Peyer's patch (tissue), 4 donors: ENCODE measurements at places on chromosomes 13 and 19. TPM values are rescaled to one million over a fixed set of nuclear protein-coding genes. Genes with fewer than 3 reads are reported as not detected.

- DNase-seq: no peak
Measured at GRCh38 chr13:41516166-41516565, 58.8 kb downstream of the RGCC start.

DNA sequence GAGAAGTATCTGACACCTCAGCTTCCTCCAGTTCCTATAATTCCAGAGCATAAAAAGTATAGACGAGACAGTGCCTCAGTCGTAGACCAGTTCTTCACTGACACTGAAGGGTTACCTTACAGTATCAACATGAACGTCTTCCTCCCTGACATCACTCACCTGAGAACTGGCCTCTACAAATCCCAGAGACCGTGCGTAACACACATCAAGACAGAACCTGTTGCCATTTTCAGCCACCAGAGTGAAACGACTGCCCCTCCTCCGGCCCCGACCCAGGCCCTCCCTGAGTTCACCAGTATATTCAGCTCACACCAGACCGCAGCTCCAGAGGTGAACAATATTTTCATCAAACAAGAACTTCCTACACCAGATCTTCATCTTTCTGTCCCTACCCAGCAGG is 3.1 kb downstream of the KLF5 start:
- DNase-seq: no peak

DNA sequence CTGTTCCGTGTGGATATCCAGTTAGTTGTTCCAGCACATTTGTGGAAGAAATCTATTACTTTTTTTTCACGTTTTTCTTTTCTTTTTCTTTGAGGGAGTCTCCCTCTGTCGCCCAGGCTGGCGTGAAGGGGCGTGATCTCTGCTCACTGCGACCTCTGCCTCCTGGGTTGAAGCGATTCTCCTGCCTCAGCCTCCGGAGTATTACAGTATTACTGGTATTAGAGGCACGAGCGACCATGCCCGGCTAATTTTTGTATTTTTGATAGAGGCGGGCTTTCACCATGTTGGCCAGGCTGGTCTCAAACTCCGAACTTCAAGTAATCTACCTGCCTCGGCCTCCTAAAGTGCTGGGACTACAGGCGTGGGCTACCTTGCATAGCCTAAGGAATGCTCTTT is 43.6 kb downstream of the ZNF611 start:
- DNase-seq: no peak

DNA sequence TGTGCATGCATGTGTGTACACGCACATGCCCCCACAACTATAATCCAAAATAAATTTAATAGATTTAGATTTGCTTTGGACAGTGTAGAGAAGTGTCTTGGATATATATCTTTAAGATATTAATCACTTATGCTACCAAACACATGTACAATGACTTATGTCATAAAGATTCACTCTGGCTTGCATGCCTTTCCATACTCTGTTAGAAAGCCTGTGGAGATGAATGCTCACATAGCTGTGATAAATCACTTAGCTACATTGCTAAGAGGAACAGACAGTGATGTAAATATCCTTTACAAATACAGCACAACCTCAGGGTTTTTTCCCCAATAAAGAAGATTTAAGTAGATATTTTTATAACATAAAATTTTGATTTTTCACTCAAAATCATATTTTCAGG is 2484.8 kb upstream of the PCDH20 start:
- no peak for DNase-seq

GRCh38 chr19:56671613-56671994 is at the start of gene ZNF835:
Gene ZNF835, minus strand, starts transcription at chr19:56671757. Its CDS starts 6,559 bp downstream, at chr19:56665198.
- peak; percentile 70 for DNase-seq

DNA sequence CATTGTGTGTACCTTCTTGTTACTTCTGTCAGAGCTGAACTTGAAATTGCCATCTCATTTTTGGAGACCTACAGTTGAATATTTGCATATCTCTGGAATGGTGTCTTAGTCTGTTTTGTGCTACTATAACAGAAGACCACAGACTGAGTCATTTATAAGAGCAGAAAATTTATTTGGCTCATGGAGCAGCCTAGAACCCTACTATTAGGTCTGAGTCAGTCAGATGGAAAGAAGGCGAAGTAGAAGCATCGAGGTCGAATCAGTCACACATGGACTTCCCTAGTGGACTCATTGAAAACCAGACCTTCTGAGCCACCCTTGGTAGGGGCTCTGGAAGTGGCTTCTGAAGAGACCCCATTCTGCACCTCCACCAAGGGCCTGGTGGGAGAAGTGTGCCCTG is 33.9 kb upstream of the TPT1 start:
- no peak for DNase-seq

- no peak for DNase-seq
Measured at GRCh38 chr13:20206698-20207235, 14.0 kb upstream of the GJB2 start.

GRCh38 chr19:47615714-47616113 is 6.8 kb downstream of the BICRA start:
- no peak for DNase-seq

DNA sequence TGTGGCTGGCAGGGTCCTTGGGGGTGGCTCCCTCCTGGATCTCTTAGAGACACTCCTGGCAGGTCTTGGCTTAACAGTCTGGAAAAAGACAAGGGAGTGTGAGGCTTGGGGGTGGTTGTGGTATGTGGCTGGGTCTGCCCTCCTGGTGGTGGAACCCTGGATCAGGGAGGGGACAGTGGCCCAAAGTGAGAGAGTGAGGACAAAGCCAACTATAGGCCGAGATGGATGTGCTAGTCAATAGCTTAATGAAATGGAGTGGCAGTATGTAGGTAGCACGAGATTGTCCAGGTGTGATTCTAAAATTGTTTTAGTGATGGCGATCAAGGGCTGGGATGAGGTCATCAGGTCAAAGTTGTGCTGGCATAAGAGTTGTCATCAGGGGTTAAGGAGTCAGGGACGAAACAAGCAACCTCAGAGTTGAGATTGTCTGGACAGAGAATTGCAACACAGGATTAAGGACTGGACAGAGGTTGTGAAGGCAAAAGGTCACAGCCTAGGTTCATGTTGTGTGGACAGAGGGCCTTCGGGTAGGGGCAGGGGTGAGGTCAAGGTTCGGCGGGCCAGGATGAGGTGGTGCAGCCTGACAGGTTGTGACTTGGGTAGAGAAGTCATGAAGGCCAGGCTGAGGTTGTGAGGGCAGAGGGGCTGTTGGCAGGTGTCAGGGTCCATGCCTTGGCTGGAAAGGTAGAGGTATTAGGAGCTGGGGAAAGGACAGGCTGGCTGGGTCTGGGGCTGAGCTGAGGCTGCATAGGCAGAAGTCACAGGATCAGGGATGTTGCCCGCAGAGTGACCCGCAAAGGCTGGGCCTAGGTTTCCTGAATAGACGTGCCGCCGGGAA is 4.5 kb upstream of the RASAL3 start:
- no peak for DNase-seq

DNA sequence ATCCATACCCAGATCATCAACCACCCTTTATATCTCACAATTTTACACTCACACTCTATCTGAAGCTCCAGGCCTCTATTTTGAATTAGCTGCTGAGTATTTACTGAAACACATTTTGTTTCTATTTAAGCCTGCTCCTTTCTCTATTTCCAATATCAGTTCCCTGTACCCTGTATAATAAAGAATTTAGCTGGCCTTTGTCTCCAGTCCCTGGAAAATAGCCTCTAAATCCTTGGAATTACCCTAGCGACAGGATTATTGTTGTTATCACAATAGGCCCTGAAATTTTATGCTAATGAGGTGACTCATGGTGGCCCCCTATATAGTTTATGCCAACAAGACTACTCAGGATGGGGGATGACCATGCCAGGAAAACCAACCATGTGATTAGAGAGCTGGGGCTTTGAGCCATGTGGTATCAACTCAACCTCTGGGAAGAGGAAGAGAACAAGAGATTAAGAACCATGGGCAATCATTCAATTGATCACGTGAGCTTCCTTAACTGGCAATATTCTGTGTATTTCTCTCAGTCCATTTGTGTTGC is 72.7 kb downstream of the KATNAL1 start:
- no peak for DNase-seq

DNA sequence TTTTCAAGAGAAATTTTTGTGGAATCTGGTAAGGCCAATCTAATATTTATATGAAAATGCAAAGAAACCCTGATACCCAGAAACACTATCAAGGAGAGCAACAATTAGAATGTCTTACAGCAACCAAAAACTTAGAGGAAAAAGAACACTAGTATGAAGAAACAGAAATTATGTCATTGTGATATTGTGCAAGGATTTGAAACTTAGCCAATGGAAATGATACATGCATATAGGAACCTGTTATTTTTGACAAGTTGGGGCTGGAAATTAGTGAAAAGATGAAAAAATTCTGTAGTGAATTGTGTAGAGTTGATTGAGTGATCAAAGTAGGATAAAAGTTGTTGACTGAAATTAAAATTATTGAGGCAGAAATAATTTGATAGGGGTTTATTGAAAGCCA is 792.6 kb upstream of the SLITRK6 start:
- DNase-seq: no peak

GRCh38 chr13:111270765-111271698 is 49.4 kb upstream of the TEX29 start:
- DNase-seq: no peak

DNA sequence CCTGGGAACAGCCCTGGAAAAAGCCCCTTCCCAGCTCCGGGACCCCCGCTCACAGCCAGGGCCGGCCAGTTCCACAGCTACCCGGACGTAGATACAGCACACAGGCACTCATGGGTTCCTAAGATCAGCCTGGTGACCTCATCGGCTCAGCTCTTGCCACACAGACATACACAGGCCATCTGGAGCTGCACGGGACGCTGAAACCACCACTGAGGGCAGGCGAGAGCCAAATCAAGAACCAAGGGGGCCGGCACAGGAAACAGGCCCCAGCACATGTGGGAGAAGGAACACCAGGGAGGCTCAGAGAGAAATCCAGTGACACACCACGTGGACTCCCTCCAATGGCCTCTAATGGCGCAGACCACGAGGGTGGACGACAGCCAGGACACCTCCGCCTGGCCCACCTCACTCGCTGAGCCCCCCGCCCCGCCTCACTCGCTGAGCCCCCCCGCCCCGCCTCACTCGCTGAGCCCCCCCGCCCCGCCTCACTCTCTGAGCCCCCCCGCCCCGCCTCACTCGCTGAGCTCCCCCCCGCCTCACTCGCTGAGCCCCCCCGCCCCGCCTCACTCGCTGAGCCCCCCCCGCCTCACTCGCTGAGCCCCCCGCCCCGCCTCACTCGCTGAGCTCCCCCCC is 69.7 kb upstream of the C13orf46 start:
- DNase-seq: no peak

- DNase-seq: peak; percentile 13
Measured at GRCh38 chr19:34504273-34504808, 22.8 kb downstream of the WTIP start.

GRCh38 chr13:99863789-99864626 is 107.6 kb downstream of the ZIC5 start:
- no peak for DNase-seq

DNA sequence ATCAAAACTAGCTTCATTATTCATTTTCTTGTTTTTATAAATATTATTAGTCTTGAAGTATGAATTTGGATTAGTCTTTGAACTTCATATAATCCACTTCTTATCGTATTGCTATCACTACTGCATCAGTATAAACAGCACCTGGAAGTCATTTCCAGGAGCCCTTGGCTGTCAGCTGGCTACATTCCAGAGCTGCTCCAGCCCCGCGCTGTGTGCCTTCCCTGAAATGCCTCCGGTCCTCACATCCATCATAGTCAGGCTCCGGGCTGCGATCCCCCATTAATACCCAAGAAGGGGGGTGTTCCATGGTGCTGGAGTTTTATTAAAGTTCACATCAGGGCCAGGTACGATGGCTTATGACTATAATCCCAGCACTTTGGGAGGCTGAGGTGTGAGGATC is 124.3 kb upstream of the GJB6 start:
- no peak for DNase-seq

- no peak for DNase-seq
Measured at GRCh38 chr13:104975272-104975671, 1560.2 kb downstream of the EFNB2 start.

DNA sequence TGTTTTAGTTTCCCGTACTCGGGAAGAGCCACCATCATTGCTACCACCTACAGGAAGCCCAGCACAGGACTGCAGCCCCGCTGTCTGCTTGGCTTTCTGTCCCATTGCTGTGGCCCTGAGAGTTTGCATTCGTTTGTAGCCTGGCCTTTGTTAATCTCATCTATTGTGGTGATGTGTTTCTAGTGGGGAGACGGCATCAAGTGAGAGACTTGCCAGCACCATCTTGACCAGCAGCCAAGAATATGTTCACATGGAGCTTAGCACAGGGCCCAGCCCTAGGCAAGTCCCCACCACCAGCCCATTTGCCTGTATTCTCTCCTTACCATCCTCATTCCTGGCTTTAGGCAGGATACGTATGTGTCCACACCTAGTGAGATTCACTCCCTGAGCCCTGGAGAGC is 17.3 kb upstream of the OVOL3 start:
- DNase-seq: no peak

DNA sequence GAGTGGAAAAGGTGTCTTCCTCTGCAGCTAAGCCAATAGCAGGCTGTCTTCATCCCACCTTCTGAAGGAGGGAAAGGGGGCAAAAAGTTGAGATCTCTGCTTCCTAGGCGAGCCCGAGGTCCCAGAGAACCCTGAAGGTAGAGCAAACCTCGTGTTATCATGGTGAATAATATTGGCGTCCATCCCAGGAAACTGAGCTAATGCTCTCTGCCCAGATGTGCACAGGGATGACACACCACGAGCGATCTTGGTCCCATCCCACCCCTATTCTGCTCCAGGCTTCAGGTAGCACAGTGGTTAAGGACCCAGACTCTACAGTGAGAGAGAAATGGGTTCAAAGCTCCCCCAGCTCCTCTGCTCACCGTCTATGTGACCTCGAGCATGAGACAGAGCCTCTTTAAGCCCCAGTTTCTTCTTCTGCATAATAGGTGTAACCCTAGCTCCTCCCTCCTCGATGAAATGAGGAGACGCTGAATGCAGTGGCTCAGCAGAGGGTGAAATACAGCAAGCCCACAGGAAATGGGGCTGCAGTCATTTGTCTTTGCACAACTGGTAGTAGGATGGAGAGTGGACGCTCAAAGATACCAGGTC is 9.9 kb upstream of the CEACAM20 start:
- DNase-seq: no peak

LGALS4 gene
- 1,215 TPM for total RNA-seq

CYP4F8 gene
- total RNA-seq: not detected

PGLYRP1 gene
- not detected for total RNA-seq

PSG5 gene
- total RNA-seq: not detected

ZNF723 gene
- total RNA-seq: not detected

TTC9B gene
- not detected for total RNA-seq

SSC5D gene
- 2.8 TPM for total RNA-seq

SCAMP4 gene
- total RNA-seq: 52.0 TPM

KIR2DL4 gene
- total RNA-seq: 2.0 TPM

IGFL3 gene
- not detected for total RNA-seq

ZNF317 gene
- 37.1 TPM for total RNA-seq
